ENCODE measurements at places on chromosomes 13 and 19.

DNA sequence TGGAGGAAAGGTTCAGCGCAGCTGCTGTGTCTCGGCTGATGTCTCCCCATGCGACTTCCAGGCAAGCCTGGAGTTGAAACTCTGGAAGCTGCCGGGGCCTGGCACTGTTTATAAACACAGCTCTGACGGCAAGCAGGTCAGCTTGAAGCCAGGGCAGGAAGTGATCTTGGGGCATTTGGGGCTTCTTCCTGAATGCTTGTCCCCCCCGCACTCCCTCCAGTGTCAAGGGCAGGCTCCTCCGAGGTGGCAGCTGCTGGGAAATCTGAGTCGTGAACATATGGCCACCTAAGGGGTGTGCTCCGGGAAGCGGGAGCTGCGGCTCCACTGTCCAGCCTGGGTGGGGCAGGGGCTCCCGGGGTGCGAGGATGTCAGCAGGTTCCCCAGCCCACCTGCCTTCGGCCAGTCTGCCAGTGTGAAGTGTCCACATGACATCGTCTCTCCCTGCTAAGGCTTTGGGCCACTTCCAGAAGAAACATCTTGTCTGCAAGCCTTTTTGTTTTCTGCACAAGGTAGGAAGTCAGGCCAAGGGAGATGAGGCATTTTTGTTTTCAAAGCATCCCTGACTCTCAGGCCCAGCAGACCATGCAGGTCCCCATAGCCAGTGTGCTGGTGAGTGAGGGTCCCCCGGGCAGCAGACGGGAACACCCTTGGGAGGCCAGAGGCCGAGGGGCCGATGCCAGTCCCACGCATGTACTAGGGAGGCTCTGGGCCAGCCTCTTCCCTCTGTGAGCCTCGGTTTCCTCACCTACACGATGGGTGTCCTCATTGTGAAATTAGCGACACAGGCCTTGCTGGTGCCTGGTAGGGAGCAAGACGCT, 2.7 kb downstream of the PIAS4 start:
- DNase-seq = no peak

GRCh38 chr13:112059457-112060281, 7.3 kb upstream of the SOX1 start:
- no peak for DNase-seq

- no peak for DNase-seq
Measured at GRCh38 chr13:98664510-98664909, 87.6 kb upstream of the STK24 start.

GRCh38 chr19:41784743-41785142, 11.6 kb upstream of the CEACAM3 start:
- DNase-seq = no peak

GRCh38 chr13:22316494-22317025, 645.7 kb downstream of the FGF9 start:
- DNase-seq = no peak

DNA sequence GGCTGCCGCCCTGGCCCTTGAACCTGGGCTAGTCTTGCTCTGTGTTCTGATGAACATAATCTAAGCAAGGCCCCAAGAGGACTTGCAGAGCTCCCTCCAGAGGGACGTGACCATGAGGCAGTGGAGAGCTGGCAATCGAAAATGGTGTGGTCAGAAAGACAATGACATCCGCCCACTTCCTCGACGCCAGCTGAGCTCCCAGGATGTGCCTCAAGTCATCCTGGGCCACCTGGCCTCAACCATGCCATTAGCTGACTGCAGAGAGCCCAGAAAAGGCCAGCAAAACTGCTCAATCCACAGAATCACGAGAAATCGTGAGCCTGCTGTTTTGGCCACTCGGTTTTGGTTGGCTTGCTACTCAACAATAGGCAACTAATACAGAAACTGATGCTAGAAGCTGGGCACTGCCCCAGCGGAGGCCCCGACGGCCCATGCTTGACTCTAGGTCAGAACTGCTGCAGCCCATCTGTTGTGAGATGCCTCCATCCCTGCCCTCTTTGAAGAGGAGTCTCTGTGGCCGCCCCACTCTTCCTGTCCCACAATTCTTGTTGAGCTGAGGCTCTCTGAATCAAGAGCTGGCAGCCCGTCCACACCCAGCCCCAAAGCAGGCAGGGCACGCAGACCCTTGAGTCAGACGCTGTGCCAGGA, 53.3 kb downstream of the STK24 start:
- DNase-seq = no peak

DNA sequence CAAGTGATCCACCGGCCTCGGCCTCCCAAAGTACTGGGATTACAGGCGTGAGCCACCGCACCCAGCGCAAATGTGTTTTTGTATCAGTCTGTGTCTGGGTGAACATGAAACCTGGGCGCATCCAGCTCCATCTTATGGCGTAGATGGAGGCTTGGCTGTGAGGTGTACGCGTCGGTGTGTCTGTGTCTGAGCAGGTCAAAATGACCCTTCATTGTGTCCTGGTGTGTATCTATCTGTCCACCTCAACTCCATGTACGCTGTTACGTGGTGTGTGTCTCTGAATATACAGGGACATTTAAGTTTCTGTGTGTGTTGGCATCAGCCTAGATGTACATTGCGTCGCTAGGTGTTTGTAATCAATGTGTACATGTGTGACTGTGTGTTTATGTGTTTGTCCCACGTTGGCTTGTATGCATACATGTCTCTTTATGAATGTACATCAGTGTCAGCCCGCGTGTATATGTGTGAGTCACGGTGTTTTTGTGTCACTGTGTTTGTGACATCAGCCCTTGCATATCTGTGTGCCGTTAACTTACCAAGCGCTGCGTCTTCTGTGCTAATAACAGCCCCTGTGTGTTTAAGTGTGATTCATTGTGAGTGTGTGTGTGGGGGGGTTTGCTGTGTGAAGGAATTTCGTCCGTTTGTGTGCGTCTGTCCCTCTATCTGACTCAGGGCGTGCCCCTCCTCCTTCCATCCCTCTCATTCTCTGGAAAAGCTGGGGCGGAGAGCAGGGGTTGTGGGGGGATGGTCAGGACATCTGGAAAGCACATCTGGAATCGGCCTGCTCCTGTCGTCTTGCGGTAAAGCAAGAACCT, 6.4 kb downstream of the AXL start:
- peak; percentile 99 for DNase-seq

GRCh38 chr13:103188713-103189326, 122.6 kb upstream of the SLC10A2 start:
- no peak for DNase-seq

- no peak for DNase-seq
Measured at GRCh38 chr13:42119875-42120274, 71.4 kb downstream of the DGKH start.

GRCh38 chr13:59398127-59398526, 765.6 kb downstream of the DIAPH3 start:
- DNase-seq = no peak

DNA sequence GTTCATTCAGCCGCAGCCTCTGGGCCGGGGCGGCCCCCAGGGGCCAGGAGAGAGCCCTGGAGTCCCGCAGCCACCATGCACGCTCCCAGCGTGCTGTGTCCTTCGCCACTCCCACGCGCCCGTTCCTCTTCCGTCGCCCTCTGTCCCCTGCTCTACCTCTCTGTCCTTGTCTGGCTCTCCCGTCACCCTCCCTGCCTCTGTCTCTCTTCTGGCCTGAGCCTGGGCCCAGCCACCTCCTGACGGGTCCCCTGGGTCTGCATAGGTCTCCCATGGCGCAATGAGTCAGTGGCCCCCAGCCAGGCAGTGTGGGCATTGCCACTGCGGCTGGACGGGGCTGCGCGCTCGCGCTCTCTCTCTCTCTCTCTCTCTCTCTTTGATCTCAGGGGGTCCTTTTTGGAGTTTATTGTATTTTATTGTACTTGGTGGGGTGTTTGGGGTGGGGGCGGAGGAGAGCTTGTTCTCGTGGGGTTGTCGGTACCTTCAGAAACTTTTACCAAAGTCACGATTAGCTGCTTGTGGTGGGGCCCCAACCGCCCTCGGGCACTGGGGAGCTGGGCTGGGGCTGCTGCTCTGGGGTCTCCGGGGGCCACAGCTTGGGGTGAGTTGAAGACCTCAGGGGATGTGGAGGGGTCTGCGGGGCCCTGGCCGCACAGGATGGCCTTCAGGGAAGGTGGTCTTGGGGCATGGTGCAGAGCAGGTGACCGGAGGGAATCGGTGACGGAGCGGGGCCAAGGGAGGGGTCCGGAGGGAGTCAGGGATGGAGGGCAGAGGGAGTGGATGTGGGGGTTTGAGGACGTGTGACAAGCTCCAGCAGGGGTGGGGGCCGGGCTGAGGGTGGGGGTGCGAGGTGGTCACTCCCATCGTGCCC, 1.7 kb upstream of the TGFBR3L start:
- DNase-seq = no peak

DNA sequence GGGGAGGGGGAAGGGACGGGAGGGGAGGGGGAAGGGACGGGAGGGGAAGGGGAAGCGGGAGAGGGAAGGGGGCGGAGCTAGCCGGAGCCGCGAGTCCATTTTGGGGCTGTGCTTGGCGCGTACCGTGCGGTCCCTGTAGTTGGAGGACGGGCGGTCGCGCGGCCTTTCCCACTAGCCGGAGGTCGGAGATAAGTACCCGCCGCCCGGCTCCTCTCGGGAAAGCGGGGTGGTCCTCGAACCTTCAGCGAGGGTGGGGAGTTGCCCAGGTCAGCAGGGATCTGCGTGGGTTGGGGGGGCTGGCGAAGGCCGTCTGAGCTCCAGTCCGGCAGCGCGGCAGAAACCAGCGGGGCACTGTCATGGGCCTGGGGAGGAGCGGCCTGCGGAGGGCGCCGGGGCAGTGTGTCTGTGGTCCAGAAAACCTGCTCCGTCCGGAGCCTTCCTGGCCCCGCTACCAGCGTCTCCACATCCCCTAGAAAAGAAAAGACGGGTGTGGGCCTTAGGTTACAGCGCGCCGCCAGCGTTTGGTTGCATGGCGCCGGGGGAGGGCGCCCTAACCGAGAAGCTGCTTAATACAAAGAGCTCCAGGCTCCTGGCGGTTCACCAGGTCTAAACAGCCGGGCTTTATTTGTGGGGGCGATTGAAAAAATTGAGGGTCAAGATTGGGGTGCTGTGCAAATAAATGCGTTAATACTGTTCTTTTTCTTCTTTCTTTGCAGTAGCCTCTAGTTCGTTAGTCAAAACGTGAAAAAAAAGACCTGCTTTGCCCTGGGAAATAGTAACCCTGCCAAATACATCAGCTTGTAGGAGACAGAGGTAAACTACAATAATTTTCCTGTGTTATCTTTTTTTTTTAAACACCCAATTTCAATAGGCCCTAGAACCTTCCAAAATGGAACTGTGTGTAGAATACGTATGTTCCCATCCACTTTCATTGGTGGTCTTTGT, at the start of gene TRIM13:
TRIM13 (plus strand) TSS at position 92 of the 945 bp plus-strand sequence. CDS start 14,899 bp downstream, outside the sequence.
- DNase-seq = peak; percentile 89

GRCh38 chr19:55483706-55484592, 1.0 kb upstream of the NAT14 start:
- no peak for DNase-seq

DNA sequence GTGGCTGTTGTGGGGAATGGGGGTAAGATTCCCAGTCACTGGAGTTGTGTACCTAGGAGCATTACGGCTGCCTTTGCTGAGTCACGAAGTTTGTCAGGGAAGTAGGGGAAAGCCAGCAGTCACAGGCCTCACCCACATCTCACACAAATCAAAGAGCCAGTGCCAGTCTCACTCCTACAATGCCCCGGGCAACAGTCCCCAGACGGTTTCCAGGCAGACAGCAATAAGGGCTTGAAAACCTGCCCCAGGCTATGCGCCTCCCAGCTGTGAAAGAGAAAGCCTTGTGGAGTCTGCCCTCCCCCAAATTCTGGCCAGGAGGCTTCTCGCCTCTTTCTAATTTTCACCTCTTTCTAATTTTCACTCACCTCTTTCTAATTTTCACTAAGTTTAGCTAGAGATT, 142.3 kb upstream of the EDNRB start:
- no peak for DNase-seq

DNA sequence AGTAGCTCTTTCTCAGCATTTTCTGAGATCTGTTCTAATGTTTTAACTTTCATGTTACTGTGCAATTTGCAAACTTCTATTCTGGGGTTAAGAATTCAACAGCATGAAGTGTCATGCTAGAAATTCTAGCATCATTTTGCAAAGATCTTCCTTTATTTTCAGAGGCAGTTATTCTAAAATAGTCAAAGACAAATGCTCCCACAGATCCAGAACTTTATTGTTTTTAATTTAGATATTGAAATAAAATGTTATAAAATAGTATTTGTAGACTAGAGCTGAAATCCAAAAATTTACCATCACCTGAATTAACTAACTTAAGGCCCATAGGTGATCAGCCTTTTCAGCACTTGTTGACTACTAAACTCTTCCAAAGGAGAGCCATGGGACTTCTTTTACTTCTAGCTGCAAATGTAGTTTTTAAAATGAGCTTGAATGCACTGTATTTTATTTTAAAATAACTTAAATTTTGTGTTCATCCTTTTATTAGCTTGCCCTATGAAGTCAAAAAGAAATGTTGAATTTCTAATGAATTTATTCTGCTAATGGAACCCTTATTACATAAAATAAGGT, 3.2 kb downstream of the MAB21L1 start:
- no peak for DNase-seq

DNA sequence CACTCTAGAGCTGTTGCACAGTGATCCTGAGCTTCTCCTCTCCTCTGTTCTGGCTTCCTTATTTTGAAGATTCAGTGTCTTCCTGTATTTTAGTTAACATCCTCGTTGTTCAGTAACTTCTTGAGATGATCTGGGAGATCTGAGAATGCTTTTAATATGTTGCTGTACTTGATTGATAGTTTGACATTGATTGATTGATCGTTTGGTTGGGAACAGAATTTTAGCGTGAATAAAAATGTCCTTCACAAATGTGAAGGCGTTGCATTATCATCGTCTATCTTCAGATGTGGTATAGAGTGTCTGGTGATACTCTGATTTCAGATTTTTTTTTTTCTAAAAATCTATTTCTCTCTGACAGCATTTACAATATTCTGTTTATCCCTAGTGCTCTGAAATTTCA, 80.1 kb upstream of the KLF12 start:
- DNase-seq = no peak

- DNase-seq = no peak
Measured at GRCh38 chr13:58806401-58806800, 1174.9 kb downstream of the PCDH17 start.

DNA sequence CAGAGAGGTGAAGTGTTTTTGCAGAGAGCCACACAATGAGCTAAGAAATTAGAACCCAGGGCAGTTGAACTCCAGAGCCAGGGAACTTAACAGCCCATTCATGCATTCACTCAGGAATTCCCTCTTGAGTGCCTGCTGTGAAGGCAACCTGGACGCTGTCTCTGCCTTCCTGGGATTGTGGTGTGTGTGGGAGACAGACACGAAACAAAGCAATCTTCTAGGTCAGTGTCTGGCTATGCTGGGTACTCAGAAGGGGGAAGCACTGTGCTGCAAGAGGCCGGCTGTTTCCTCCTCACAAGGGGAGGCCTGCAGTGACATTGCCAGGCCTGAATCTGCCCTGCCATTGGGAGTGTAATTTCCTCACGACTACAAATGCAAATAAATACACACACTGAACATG, 9.7 kb downstream of the BCKDHA start:
- no peak for DNase-seq

DNA sequence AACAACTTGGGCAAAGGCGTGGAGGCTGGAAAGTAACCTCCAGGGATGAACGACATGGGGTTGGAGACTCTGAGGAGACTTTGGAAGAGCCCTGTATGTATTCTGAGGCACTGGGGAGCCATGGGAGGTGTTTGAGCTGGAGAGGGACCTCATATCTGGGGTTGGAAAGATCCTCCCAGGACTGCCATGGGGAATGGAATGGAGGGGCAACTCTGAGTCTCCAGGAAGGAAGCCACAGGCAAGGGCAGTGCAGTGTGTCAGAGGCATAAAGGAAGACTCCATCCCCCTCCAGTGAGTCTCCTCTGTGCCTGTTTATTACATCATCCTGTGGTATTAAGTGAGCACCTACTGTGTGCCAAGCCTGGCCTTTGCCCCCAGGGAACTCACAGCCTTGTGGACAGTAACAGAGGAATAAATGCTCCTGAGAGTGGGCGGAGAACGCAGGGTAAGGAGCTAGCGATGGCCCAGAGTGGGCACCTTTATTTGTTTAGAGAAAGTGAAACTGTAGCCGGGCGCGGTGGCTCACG, 7.7 kb downstream of the PEAK3 start:
- no peak for DNase-seq

All from fibroblast of gingiva (primary cell).